ENCODE measurements at places on chromosomes 16 and 17. TPM values are rescaled to one million over a fixed set of nuclear protein-coding genes. Genes with fewer than 3 reads are reported as not detected.

ATXN2L gene
- total RNA-seq, result 81.7 TPM

SCNN1B gene
- total RNA-seq, result 0.73 TPM

IRX3 gene
- total RNA-seq, result 0.20 TPM

CEMP1 gene
- not detected for total RNA-seq

ITGAL gene
- 0.05 TPM for total RNA-seq

KIF2B gene
- not detected for total RNA-seq

PGAP3 gene
- total RNA-seq, result 3.1 TPM

WFIKKN1 gene
- total RNA-seq, result not detected

ZP2 gene
- not detected for total RNA-seq

GRAPL gene
- total RNA-seq, result 13.8 TPM

PIRT gene
- not detected for total RNA-seq

CBX1 gene
- 59.2 TPM for total RNA-seq

SLC5A2 gene
- not detected for total RNA-seq

NPB gene
- total RNA-seq, result 0.54 TPM

SLC6A2 gene
- total RNA-seq, result not detected

SGCA gene
- not detected for total RNA-seq

KRT36 gene
- total RNA-seq, result not detected

TRPV2 gene
- total RNA-seq, result 51.5 TPM

CSH1 gene
- total RNA-seq, result not detected

KRT14 gene
- not detected for total RNA-seq

CX3CL1 gene
- 5.1 TPM for total RNA-seq

NKD1 gene
- total RNA-seq, result under 0.01 TPM

UBE2I gene
- 72.6 TPM for total RNA-seq

CDYL2 gene
- 20.1 TPM for total RNA-seq

KRT39 gene
- not detected for total RNA-seq

RHBDF2 gene
- total RNA-seq, result 46.8 TPM

TPSD1 gene
- not detected for total RNA-seq

Measured in mammary microvascular endothelial cell (primary cell).